ENCODE measurements at places on chromosomes 12 and 14.
A peak's percentile ranks its signal among the peaks of the same experiment; 100 is the strongest.

- DNase-seq = no peak
Measured at GRCh38 chr12:12734054-12734453, 16.9 kb downstream of the CDKN1B start.

- no peak for DNase-seq
Measured at GRCh38 chr12:124410354-124411175, 115.7 kb downstream of the RFLNA start.

GRCh38 chr12:32561931-32562341 is 117.2 kb upstream of the DNM1L start:
- peak; percentile 74 for DNase-seq

- no peak for DNase-seq
Measured at GRCh38 chr12:46554460-46554859, 181.9 kb upstream of the SLC38A2 start.

DNA sequence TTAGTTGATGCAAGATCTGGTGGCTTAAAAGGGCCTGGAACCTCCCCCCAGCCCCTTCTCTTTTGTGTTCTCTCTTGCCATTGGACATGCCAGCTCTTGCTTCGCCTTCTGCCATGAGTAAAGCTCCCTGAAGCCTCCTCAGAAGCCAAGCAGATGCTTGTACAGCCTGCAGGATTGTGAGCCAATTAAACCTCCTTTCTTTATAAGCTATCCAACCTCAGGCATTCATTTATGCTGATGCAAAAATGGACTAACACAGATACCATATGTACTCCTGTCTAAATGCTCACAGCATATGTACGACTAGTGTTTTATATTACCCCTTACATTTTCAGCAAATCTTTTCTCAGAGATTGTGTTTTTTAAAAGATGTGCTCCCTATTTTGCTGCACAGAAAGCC is 26.7 kb downstream of the CLEC1A start:
- no peak for DNase-seq

DNA sequence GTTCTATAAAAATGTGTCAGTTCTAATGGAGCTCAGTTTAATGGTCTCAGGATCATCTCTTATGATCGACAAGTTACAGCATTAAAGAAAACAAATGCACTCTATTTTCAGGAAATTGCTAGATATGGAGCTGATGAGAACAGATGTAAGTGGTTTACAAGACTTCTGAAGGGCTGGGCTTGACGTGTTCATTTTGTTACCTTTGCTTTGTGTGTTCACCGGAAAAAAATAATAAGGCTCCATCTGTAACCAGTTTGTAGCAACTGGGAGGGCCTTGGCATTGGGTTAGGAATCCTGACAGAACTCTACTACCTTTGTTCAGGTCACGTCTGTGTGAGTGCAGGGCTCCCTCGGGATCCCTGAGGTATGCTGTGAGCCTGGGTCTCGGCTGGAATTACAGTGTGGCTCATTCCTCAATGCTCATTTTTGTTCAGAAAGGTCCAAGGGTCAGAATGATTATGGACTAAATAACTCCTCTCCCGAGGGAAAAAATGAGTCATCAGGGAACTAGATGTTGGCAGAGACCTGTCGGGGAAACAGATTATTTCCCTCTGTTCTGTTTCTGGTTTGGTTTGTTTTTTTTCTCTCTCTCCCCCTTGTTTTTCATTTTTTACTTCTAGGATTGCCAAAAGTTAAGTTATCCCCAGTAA is 158.0 kb downstream of the SLC5A8 start:
- DNase-seq = no peak

- no peak for DNase-seq
Measured at GRCh38 chr12:124088217-124088907, 115.3 kb downstream of the ZNF664 start.

DNA sequence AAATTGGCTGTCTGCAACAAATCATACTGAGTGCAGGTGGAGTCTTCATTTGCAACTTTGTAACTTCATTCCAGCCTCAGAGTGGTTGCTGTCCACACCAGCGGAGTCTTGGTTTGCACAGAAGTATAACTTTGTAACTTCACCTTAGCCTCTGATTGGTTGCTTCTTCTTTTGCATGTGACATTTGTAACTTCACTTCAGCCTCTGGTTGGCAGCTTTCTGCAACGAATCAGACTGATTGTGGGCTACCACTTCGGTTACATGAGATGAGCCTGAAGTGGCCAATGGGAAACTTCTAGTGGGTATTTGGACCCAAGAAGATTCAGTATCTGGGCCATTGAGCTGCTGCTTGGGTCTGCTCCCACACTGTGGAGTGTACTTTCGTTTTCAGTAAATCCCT is 17.8 kb downstream of the RASSF8 start:
- no peak for DNase-seq

DNA sequence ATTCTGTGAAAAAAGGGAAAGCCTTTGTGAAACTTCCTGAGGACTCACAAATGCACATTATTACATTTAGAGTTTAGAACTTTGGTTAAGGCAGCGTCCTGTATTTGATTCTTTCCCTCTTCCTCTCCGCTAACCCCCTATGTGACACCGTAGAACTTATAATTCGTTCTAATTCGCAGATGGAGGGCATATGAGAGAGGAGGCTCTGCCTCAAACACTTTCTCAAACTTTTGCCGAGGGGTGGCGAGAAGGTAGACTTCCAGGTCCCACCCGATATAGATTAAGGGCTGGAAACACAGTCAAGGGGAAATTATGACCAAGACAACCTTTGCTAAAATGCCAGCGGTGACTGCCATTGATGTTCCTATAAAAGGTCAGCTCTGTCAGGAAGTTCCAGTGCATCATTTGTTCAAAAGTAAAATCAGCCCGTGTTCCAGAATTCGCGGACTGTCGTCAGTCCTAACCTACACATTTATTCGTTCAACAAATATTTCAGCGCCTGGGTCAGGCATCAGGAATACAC is 904 bp upstream of the PAPOLA start:
- DNase-seq = no peak

- peak; percentile 57 for DNase-seq
Measured at GRCh38 chr14:75697918-75698317, 36.9 kb downstream of the TTLL5 start.

DNA sequence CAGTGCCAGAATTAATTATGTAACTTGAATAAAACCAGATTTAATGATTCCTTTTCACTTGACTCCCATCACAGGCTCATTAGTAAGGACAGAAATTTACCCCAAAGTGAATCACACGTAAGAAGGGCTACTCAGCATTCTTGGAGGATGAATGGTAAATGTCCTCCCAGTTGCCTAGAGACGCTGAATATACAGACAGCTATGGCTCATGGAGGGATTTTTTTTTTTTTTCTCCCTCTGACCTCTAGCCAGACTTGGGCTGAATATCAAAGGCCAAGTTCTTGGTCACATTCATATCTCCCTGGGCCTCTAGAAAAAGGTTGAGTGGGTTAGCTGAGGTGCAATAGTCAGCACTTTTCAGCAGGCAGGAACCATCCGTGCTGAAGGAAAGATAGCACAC is 77.5 kb downstream of the PHLDA1 start:
- DNase-seq = no peak

- no peak for DNase-seq
Measured at GRCh38 chr14:32603992-32604565, 275.0 kb downstream of the AKAP6 start.

DNA sequence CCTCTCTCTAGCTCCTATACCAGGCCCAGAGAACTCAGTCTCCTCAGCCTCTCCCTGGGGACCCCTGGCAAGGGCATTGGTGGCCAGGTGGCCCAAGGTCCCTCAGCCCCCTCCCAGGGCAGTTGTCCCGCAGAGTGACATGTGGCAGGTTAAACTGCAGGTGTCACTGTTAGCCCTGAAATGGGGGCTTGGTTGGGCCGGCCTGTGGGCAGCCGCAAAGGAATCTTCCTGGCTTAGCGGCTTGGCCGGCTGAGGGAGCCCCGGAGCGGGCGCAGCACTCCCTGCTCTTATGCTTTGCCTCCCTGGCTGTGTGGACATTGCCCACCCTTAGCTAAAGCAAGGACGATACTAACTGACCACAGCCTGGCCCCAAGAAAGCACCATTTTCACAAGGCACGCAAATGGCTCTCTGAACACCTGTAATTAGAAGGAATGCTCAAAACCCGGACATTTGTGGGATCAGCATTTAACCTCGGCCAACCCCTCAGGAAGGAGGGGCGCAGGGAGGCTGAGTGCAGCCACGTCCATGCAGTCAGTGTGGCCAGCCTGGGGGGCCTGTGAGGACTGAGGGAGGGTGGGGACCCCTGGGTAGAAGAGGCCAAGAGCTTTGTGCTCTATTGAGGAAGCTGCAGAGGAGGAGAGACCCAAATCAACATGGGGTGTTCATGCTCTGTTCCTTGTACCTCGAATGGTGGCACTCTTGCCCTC is 82.2 kb downstream of the PAPOLA start:
- no peak for DNase-seq

DNA sequence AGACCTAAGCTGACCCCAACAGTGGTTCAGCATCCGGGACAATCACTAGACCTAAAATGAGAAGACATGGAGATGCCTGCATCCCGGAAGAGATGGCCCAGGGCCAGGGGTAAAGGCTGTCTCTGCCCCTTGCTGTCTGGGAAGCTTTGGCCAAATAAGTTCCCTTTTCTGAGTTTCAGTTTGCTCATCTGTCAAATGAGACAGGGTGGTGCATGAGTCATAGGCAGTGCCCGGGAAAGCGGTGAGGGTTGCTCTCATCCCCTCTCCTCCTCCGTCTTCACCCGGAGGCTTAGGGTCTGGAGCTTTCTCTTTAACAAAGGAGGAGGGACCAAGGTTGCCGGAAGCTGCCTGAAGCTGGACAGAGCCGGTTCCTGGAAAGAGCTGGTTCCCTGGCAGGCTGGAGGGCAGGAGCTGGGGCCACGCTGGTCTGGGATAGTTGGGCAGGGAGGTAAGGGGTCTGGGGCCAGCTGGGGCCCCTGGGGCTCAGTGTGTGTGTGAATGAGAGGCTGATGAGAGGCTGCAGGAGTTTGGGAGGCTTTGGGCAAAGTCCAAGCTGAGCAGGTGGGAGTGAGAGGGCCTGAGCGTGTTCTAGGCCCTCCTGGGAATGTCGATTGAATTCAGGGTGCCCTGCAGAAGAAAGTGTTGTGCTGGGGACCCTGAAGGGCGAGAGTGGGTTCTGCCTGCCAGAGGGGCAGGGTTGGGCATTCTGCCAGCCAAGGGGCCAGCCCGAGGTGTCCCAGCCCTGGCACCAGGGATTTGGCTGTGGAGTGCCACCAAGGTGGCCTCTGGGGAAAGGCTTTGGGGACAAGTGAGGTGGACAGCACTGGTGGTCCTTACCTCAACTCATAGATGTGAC is at the start of gene SDSL:
TSS of gene SDSL (plus strand) at position 351 of the 856 bp plus-strand sequence. CDS start 5,603 bp downstream, outside the sequence.
- peak; percentile 88 for DNase-seq

DNA sequence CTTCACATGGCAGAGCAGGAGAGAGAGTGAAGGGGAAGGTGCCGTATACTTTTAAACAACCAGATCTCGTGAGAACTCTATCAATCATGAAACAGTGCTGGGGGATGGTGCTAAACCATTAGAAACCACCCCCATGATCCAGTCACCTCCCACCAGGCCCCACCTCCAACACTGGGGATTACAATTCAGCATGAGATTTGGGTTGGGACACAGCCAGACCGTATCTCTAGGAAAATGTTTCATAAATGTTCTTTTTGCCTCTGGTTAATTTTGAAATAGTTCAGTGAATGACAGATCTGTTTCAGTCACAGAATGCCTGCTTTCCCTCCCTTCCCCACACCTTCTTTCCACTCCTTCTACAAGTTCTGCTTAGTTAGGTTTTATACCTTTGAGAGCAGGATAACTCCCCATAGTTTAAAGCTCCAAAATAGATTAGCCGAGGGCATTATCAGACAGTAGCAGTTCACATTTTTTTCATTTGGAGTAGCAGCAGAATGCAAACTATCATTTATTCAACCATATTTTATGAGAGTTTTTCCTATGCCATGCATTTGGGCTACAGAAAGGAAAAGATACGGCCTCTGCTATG is 27.1 kb downstream of the PELI2 start:
- no peak for DNase-seq

GRCh38 chr14:23071921-23072539 is 14.7 kb upstream of the CDH24 start:
- no peak for DNase-seq

GRCh38 chr14:98210045-98210672 is 1061.8 kb downstream of the BCL11B start:
- no peak for DNase-seq

- no peak for DNase-seq
Measured at GRCh38 chr12:130959632-130960031, 5.9 kb downstream of the ADGRD1 start.

DNA sequence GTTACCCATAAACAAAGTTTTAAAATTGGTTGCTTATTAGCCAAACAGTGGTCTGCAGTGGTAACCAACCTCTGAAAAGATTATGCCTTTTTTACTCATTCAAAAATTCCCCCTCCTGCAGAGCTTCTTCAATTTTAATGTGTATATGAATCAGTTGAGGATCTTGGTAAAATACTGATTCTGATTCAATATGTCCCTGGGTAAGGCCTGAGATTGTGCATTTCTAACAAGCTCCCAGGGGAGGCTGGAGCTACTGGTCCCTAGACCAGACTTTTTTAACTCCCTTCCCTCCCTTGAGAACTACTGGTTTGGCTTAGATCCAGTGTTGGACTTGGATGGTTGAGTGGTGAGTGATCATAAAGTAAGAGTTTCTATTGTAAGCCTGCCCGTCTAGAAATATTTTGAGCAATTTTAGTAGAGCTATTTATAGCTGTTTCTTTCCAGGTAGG is 90.2 kb downstream of the FUT8 start:
- DNase-seq = no peak

GRCh38 chr12:10701843-10702242 is 21.3 kb downstream of the YBX3 start:
- DNase-seq = no peak

DNA sequence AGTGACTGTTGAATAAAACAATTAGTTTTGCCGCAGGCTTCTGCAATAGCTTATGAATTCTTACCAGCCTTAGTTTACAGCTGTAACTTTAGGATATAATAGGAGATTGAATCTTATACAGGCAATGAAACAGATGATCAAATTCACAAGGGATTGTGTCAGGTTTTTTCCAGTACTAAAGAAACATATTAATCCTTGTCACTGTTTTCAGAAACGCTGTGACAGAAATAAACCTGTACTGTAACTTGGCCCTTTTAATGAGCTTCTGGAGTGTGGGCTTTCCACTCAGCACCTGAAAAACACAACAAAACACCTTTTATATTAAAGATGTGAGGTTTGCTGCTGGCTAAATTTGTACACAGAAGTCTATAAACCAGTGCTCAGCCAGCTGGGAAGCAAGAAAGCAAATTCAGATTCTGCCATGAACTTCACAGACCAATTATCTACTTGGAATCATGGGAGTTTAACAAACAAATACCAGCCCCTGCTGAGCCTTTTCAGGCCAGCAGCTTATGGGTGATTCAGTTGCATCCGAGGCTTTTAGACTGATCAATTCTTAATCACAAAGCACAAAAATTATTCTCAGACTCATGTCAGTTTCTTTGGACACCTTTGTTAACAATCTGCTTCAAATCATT is 109.5 kb downstream of the FOXG1 start:
- DNase-seq = no peak

All from pons (tissue), 1 donor.